ENCODE measurements at places on chromosomes 16 and 17.

GRCh38 chr17:73803964-73804435 is 159.8 kb upstream of the SDK2 start:
- no peak for DNase-seq

DNA sequence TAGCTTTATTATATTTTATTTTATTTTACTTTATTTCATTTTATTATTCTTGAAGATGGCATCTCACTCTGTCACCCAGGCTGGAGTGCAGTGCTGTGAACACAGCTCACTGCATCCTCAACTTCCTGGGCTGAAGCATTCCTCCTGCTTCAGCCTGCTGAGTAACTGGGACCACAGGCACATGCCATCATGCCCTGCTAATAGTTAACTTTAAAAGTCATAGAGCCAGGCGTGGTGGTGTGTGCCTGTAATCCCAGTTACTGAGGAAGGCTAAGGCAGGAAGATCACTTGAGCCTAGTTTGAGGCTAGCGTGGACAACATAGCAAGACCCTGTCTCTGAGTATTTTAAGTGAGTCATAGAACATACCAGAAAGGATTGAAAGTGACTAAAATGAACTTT is 38.7 kb downstream of the ESRP2 start:
- no peak for DNase-seq

DNA sequence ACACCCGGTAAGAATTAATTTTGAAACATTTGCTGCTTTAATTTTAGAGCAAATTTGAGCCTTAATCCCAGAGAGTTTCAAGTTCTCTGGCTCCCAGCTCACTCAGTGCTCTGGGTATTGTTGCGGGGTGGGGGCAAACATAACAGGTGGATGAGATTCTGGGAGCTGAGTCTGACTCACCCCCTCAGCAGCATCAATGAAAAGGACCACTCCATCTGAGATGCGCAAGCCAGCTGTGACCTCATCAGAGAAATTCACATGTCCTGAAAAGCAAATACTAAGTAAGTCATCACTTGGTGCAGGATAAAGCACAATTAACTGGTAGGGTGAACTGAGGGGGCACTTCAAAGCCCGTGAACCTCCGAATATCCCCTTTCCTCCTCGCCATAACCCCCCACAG is 19.9 kb downstream of the EFTUD2 start:
- no peak for DNase-seq

GRCh38 chr16:10678655-10679054 is 16.1 kb downstream of the TEKT5 start:
- no peak for DNase-seq

- DNase-seq: no peak
Observed at GRCh38 chr17:20236578-20237227, 227.5 kb downstream of the SPECC1 start.

GRCh38 chr17:74775409-74776043 is 619 bp downstream of the NAT9 start:
- no peak for DNase-seq

DNA sequence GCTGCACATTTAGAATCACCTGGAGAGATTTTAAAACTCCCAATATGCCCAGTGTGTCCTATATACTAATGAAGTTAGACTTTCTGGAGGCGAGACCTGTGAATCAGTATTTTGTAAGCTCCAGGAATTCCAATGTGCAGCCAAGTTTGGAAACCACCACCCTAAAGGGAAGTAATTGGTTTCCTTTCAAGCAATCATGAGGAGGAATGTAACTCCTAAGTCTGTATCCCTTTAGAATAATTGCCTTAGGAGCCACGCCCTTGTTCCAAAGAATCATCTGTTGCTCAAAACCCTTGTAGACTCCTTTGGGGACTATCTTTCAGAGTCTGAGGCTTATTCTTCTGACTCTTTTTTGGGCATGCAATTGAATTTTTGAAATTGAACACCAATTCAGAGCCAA is 84.4 kb downstream of the DNAH9 start:
- no peak for DNase-seq

GRCh38 chr17:74637265-74637664 is 13.7 kb upstream of the CD300E start:
- no peak for DNase-seq

GRCh38 chr16:901715-902601 is 68.8 kb downstream of the LMF1 start:
- no peak for DNase-seq

- no peak for DNase-seq
Observed at GRCh38 chr16:80197741-80198201, 343.0 kb upstream of the DYNLRB2 start.

DNA sequence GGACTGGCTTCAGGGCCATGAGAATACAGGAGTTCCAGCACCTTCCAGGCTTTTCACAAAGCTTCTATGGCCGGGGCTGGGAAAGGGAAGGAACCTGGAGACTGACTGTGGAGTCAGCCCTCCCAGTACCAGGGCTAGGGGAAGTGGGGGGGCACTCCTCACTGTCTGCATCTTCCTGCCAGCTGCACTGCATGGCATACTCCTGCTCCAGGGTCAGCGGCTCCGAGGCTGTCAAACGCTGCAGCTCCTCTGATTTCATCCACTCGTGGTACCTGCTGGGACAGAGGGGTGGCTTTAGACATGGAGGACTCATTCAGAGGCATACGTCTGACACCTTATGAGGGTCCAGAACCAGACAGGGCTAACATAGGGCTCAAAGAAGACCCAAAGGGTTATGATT is 2.7 kb downstream of the NAT9 start:
- DNase-seq: no peak

DNA sequence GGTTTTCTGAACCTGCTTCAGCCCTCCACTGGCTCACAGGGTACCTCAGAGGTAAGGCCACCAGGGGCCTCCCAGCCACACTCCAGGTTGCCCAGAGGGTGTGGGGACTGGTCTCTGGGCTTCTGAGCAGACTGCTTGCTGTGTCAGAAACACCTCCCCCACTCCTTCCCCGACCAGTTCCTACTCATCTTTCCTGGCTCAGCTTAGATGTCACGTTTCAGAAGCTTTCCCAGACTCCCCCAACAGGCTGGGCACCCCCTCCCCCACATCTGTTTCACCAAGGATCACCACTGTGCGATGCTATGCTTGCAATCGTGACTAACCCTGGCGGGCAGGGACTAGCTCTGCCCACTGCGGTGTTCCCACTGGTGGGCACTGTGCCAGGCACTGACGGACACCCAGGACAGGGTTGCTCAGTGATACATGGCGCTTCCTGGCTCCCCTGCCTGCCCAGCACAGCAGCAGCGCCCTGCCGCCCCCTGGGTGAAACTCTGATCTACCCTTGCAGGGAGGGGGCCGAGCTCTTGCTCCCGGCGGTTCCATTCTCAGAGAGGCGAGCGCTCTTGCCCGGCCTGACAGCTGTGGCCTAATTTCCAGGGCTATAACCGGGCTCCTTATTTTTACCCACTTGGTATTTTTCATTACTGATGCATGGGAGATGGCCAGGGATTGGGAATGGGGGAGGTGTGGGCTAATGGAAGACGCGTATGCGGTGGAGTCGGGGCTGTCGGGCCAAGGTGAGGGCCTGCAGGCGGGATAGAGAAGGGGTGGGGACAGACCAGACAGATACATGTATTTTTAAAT is 29.4 kb upstream of the MTSS2 start:
- DNase-seq: peak; percentile 60

- DNase-seq: no peak
Observed at GRCh38 chr17:82787081-82787848, 35.4 kb downstream of the TBCD start.

DNA sequence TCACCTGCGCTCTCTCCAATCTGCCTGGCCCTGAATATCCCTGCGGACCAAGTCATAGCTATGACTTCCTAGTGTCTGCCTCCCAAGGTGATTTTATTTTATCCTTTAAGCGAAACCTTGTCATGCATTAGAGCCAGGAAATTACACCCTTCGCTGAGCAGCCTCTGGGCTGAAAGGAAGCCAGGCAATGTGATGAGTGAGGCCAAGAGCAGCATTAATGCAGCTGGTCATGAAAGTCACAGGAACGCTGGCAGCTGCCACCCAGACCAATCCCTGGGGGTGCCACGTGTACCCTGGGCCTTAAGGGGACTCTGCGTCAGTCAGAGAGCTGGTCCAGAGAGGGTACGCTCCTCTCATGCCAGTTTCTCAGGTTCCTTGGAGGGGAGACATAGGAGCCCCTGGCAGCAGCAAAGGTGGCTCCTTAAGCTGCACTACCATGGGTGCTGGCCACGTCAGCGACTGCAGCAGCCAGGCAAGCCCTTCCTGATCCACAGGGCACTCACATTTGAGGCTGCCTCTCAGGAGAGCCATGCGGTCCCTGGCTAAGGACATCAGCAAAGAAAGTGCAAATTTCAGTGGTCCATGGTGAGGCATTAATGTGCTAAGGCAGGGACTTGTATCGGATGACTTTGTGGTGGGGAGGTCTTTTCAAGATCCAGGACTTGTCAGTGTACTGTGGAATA is 42.7 kb upstream of the WSCD1 start:
- DNase-seq: no peak

- DNase-seq: no peak
Observed at GRCh38 chr16:89629827-89630610, 16.6 kb downstream of the DPEP1 start.

DNA sequence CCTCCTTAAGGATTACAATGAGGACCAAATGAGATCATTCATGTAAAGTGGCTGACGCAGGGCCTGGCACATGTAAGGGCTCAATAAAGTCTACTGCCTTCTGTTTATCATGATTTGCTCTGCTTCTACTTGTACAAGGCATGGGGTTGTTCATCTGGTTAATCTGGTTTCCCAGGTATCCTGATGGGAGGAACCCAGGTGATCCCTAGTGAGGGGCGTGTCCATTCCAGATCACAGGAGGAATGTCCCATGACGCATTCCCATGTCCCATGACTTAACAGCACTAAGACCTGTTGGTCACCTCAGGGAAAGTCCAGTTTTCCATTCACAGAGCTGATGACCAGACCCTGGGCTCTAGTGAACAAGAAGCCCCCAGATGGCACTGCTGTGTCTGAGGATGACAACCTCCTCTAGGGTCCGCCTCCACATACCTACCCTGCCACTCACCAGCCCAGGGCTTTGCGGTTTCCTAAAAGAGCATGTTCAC is 11.5 kb upstream of the TPPP3 start:
- no peak for DNase-seq

- no peak for DNase-seq
Observed at GRCh38 chr17:1000597-1001461, 3.9 kb downstream of the TIMM22 start.
